NCI-H774 (cell line): ENCODE measurements at places on chromosomes 5 and 9.
A peak's percentile ranks its signal among the peaks of the same experiment; 100 is the strongest.

DNA sequence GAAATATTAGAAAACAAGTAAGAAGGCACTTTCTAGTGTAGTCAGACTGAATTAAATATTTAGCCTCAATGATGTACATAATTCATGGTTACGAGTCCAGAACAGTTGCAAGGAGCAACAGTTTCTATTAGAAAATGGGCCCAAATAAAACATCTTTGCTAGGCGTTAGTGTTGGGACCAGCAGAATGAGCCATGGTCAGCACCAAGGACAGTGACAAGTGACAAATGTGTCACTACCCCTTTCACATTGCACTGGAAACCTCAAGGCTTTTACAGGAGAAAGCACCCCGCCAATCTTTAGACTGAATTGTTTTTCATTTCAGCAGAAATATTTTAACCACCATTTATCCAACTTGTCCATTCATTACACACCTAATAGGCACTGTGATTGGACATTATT is 301.3 kb upstream of the ADCY2 start:
- no peak for DNase-seq

- DNase-seq: no peak
Observed at GRCh38 chr5:76499507-76500161, 96.5 kb downstream of the IQGAP2 start.

- no peak for DNase-seq
Observed at GRCh38 chr9:90881648-90882047, 80.0 kb downstream of the SYK start.

DNA sequence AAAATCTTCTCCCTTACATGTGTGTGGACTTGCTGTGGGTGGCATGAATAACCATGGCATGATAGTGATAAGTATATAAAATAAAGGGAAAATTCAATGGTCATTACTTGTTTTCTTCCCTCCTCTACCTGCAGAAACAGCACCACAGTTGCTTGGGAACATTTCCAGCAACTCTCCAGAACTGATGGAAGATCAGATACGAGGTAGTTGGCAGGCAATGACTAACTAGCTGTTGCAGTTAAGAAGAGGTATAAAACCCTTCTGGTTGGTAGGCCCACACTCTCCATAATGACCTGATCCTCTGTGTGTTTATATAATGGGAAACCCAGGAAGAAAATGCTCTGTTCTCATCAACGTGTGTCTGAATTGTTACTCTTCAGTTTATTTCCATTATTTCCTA is 185.9 kb downstream of the SYK start:
- DNase-seq: no peak

DNA sequence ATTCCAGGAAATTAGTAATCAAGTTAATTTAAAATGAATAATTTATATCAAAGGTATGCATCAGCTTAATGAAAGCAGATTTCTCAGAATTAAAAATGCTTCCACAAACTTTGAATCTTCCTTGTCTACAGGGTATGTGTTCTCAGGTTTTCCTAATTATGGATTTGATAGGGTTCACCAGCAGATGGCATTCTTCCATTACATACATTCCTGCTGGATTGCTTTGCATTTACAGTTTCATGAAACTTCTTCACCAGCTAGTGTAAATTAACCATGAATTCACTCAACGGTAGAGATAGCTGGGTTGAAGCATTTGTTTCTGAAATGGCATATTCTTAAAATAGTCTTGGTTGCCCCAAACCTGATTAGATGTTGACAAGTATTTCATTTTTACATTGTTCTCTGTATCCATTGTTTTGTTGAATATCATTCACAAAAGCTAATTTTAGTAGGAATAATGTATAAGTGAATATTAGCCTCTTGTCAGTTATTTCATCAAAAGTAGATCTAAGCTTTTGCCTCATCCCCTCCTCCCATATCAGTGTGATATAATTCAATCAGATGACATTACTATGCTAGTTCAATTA is 68.7 kb upstream of the WDR41 start:
- peak; percentile 42 for DNase-seq

GRCh38 chr5:82792096-82792495 is 285.1 kb downstream of the TMEM167A start:
- no peak for DNase-seq

- DNase-seq: no peak
Observed at GRCh38 chr9:3479514-3480352, 46.1 kb downstream of the RFX3 start.

DNA sequence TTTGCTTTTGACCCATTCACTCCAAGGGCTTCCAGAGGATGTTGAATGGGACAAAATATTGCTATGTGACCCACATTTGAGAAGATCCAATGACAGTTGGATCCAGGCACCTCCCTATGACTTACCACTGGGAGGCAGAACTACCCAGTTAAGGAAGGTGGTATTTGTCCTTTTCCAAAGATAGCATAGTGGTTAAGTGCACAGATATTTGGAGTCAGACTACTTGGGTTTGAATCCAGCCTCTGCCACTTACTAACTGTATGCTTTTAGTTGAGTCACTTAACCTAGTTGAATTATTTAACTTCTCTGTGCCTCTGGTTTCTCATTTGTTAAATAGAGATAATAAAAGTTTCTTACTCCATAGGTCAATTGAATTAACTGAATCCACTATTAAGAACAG is 74.5 kb upstream of the PALM2AKAP2 start:
- DNase-seq: no peak

DNA sequence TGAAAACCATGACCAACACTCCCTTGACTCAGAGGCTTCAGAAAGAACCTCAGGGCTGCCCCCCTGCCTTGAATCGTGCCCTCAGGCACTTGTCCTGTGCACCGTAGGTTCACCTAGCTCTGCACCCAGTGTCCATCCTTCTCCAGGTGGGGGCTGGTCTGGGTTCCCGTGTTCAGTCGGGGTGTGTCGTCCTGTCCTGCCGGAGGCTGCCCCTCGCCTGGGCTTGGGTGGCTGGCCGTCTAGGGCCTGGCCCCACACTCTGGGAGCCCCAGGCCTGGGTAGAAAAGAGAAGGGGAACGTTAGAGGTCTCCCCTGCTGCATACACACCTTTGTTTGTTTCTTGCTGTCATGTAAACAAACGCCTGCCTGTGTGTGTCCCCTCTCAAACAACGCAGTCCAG is 29.3 kb downstream of the CATSPER3 start:
- DNase-seq: no peak

DNA sequence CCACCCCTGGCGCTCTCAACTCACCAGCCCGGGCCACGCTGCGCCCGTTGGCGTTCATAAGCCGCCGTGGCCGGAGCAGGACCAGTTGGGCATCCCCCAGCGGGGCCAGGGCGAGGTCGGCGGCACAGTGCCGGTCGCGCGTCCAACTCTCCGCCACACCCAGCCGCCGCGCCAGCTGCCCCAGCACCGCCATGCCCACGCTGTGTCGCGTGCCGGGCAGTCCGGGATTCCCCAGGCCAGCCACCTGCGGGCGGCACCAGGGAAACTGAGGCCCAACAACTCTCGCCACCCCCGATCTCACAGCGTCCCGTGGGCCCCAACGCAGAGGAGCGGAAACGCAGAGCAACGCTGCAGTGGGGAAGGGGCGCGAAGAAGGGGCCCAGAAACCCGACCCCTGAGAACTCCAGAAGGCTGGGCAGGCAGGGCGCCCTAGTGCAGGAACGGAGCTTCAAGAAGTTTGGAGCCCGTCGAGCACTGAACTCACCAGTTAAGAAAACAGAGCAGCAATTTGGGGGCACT is 453 bp downstream of the PTRH1 start:
- DNase-seq: no peak

- no peak for DNase-seq
Observed at GRCh38 chr5:21931116-21931515, 922.0 kb downstream of the CDH12 start.

DNA sequence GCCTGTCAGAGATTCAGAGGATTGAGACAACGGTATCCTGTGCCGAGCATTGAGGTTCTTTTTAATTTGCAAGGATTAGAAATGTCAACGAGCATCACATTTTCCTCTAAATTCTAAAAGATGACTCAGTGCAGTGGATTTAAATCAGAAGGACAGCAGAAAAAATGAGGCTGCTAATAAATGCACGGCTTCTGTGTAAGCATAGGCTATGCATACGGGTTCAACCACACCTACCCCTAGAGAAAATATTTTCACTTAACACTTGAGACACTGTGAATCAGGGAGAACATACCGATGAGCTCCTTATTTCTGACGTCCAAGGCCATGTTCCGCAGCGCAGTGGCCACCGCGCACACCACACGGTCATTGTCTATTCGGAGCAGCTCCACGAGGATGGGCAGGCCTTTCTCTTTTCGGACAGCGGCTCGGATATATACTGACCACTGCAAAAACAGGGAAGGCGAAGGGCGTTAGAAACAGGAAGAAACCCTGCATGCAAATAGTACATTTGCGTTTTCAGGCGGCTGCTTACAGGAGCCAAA is 321.4 kb upstream of the DAP start:
- DNase-seq: no peak

GRCh38 chr5:177371120-177372033 is 12.9 kb upstream of the SLC34A1 start:
- no peak for DNase-seq

DNA sequence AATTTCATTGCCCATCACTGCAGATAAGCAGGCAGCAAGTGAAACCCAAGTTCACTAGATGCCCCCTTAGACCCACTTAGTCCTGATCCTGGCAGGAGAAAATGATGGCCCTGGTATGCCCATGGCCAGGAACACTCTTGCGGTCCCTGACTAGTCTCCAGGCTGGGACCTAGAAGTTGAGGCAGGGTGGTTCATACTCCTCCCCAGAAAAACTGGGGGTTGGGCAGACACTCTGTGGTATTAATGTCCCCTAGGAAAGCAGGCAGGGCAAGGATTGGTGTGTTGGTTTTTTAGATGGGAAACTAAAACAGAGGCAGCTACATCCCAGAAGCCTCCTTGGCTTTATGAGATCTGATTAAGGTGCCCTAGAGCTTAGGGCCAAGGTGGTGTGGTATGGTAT is 13.1 kb downstream of the LHX6 start:
- DNase-seq: no peak

- DNase-seq: no peak
Observed at GRCh38 chr5:96977228-96977627, 41.3 kb downstream of the LNPEP start.

DNA sequence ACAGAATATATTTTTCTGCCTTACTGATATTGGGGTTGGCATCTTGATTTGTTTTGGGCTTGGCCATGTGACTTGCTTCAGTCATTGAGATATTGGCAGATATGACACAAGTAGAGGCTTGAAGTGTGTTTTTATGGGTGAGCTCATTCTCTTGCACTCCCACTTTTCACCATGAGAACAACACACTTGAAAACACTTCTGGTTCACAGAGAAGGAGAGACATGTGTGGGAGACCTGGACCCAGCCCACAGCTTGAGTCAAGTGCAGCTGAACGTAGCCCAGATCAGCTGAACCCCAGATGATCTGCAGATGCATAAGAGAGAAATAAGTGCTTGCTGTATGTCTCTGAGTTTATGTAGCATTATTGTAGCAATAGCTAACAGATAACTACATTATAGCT is 155.4 kb downstream of the SEMA6A start:
- DNase-seq: no peak

GRCh38 chr9:90629991-90630390 is 12.6 kb downstream of the DIRAS2 start:
- DNase-seq: no peak

DNA sequence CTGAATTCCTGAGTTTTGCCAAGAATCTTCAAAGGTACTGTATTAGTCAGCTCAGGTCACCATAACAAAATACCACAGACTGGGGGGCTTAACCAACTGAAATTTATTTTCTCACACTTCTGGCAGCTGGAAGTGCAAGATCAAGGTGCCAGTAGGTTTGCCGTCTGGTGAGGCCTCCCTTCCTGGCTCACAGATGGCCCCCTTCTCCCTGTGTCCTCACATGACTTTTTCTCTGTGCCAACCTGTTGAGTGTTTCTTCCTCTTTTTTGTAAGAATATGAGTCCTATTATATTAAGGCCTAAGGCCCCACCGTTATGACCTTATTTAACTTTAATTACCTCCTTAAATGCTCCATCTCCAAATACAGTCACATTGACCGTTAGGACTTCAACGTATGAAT is 156.1 kb upstream of the KIF2A start:
- no peak for DNase-seq

GRCh38 chr9:21029661-21030060 is 1.8 kb downstream of the HACD4 start:
- DNase-seq: no peak

GRCh38 chr9:88748566-88749261 is 213.7 kb downstream of the NXNL2 start:
- no peak for DNase-seq

GRCh38 chr5:157578079-157578780 is 2.7 kb upstream of the ADAM19 start:
- DNase-seq: no peak

- no peak for DNase-seq
Observed at GRCh38 chr5:135986401-135986800, 31.6 kb upstream of the LECT2 start.

GRCh38 chr5:176536132-176536901 is 885 bp downstream of the RNF44 start:
- peak; percentile 31 for DNase-seq

DNA sequence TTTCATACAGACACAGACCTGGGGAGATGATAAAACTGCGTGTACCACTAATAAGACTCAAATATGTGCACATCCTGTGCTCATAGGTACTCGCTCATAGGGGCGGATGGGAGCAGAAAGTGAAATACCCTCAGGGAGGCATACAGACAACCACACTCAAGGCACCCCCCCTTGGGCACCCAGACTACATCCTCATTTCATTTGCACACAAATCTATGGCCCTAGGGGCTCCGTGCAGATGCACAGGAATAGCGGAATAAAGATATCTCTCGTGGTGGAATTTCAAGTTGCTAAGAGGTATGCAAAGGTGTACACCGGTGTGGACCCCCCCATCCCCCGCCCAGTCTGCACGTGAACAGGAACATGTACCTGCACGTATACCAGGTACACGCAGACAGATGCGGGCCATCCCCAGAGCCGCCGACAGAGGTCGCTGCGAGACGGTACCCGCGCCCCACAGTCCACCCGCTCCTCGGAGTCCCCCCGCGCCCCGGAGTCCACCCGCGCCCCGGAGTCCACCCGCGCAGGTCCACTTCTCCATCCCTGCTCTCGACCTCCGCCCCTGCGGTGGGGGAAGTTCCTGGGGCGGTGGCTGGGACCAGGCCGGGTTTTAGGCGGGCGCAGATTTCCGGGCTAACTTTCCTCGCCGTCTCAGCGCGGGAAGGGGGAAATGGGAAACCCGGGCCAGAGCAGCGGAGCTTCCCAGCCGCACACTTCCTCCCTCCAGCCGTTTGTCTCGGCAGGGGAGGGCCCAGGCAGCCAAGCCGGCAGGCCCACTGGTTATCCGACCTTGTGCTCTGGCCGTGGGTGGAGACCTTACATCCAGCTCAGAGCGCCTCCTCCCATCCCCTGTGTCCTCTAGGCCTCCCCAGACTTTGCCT is 1.0 kb upstream of the IL12B start:
- peak; percentile 16 for DNase-seq

DNA sequence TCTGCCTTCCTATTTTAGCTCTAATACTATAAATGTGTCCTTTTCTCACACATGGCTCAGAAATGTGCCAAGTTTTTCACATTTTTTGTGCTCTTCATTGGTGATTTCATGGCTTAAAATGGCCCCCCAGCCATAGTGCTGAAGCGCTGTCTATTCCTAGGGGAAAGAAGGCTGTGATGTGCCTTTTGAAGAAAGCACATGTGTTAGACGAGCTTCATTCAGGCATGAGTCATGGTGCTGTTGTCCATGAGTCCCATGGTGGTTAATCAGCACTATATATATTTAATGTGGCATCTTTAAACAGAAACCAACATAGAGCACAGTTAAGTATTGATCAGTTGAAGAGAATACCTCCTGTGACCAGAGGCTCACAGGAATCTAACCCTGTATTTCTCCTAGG is 55.8 kb downstream of the PDE8B start:
- DNase-seq: no peak

GRCh38 chr5:59182760-59183159 is 599.9 kb downstream of the RAB3C start:
- DNase-seq: no peak
